ENCODE measurements at places on chromosomes 2 and 18. TPM values are rescaled to one million over a fixed set of nuclear protein-coding genes. Genes with fewer than 3 reads are reported as not detected.

DNA sequence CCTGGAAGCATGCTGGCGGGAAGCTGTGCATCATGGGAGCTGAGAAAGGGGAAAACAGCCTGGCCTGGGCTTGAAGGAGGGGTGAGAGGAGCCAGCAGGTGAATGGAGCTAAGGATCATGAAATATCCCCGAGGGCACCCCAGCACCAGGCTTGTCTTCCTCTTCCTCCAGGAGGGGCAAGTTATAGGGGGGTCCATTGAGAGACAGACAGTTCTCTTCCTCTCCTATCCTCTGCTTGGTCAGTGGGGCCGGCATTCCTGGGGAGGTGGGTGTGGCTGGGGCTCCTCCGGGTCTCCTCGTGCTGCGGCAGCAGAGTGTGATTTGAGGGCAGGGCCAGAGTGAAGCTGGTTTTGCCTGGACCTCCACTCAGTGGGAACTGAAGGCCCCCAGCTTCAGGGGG is 78.9 kb downstream of the LIPG start:
- H3K27ac ChIP-seq: no peak overlapping the region
- H3K27me3 ChIP-seq: no peaks in the 10 kb centered on the region
- H3K4me3 ChIP-seq: no peak overlapping the region
- no peak for DNase-seq

ANKZF1 gene
- total RNA-seq: 21.5 TPM

DNA sequence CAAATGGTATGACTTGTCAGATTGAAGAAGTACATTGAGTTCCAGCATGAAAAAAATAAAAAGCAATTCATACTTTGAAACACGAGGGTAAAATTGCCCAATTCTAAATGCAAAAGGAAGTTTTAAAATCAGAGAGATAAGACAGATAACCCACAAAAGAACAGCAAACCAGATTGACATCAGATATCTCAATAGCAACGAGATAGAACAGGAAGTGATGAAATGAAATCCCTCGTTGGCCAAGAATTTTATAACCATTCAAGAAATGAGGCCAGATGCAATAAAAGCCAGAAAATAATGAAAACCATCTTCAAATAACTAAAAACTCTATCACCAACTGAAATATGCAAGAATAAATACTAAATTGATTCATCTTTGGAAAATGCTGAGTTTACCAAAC is 172.8 kb downstream of the CD226 start:
- no peaks in the 10 kb centered on the region for H3K27me3 ChIP-seq
- DNase-seq: peak; percentile 10
- no peak overlapping the region for H3K4me3 ChIP-seq

DNA sequence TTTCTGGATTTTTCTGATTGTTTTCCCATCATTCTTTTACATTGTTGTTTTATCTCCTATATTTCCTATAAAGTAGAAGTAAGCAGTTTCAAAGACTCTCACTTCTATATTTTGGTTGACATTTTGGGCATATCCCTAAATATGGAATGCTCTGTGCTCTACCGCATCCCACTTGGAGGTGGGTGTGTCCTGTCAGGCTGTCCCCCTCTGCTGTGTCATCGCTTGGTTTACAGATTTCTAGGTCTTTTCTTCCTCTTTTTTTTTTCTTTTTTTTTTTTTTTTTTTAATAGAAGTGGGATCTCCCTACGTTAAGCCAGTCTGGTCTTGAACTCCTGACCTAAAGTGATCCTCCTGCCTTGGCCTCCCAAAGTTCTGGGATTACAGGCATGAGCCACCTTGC is 13.3 kb downstream of the DGKD start:
- H3K27me3 ChIP-seq: no peaks in the 10 kb centered on the region
- peaks cover 4% of the 10 kb centered on the region for H3K36me3 ChIP-seq
- DNase-seq: no peak
- H3K4me3 ChIP-seq: no peak overlapping the region
- H3K4me1 ChIP-seq: peaks cover 4% of the 10 kb centered on the region

DCDC2C gene
- total RNA-seq: 0.18 TPM

DNA sequence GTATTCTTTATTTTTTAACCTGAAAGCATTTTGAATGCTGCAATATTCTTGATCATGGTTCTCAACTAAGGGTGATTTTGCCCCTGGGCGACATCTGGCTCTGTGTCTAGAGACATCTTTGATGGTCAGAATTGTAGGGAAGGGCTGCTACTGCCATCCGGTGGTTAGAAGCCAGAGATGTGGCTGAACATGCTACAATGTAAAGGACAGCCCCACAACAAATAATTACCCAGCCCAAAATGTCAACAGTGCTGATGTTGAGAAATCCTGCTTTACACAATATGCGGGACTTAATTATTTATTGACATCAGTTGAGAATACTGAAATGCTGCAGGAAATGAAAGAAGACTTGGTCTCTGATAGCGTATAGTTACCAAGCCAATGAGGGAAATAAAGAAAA is 37.5 kb upstream of the SERPINB2 start:
- no peak overlapping the region for H3K27ac ChIP-seq
- H3K36me3 ChIP-seq: no peaks in the 10 kb centered on the region
- DNase-seq: no peak
- H3K27me3 ChIP-seq: no peaks in the 10 kb centered on the region
- H3K4me3 ChIP-seq: no peak overlapping the region
- no peaks in the 10 kb centered on the region for H3K4me1 ChIP-seq

SLC9A4 gene
- 0.04 TPM for total RNA-seq

DNA sequence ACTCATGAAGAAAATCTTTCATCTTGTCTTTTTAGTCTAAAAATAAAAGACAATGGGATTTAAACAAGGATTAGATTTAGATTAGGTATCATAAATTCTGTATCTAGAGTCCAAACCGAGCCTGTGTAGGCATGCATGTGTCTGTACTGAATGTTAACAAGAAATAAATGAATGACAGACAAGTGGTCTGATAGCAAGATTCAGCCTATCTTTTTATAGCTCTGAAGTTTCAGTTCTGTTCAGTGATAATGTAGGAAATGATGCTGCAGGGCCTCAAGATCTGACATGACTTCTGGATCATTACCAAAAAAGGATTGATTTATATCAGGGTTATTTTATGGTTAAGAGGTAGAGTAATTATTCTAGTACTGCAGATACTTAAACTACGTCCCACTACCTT is 137.0 kb upstream of the ATP5MC3 start:
- no peak overlapping the region for H3K27ac ChIP-seq
- H3K4me1 ChIP-seq: no peaks in the 10 kb centered on the region
- H3K4me3 ChIP-seq: no peak overlapping the region

DNA sequence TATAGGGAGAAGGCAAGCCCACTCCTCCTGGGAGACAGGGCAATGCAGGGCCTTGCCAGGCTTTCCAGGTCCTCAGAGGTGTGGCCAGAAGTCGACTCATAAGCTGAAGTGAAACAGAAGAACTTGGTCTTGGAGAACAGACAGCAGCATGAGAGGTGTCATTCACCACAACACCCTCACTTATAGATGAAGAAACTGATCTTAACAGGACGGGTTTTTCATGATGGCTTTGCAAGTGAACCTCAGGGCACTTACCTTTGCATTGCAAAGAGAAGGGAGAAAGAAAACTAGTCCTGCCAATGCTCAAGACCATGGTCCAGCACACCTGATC is 198.8 kb downstream of the CYRIA start:
- no peak overlapping the region for H3K27ac ChIP-seq
- no peak overlapping the region for H3K4me3 ChIP-seq
- H3K27me3 ChIP-seq: no peaks in the 10 kb centered on the region
- DNase-seq: no peak
- no peaks in the 10 kb centered on the region for H3K36me3 ChIP-seq

DNA sequence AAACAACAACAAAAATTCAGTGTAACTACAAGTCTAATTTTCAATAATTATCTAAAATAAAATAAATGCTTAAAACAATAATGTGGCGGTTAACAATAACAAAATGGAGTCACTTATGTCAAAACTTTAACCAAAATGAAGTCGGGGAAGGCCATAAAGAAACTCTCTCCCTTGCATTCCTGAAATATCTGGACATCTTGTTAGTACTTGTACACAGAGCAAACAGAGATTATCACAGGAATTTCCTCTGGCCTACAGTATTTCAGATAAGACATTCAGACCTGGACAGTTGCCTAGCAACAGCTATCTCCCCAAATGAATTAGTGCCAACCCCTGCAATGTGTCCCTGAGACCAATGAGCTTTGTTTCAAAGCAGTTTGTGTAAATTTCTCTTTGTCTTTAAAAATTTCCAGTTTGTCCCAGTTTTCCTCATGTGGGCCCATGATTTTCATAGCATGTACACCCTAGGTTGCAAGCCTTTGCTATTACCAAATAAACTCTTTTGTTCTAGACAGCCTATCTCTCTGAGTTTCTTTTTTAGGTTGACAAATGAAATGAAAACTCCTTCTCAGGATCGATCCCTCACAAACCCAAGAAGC is 68.6 kb downstream of the EXOC6B start:
- no peak overlapping the region for H3K4me3 ChIP-seq
- H3K27ac ChIP-seq: no peak overlapping the region
- no peaks in the 10 kb centered on the region for H3K36me3 ChIP-seq
- no peaks in the 10 kb centered on the region for H3K27me3 ChIP-seq

- H3K27ac ChIP-seq: no peak overlapping the region
- H3K4me1 ChIP-seq: peaks cover 17% of the 10 kb centered on the region
- no peak overlapping the region for H3K4me3 ChIP-seq
- no peak for DNase-seq
- no peaks in the 10 kb centered on the region for H3K36me3 ChIP-seq
Measured at GRCh38 chr18:48962252-48962993, 11.7 kb upstream of the SMAD7 start.

GRCh38 chr2:240956171-240956934 is 42.1 kb upstream of the SNED1 start:
- H3K4me1 ChIP-seq: peaks cover 72% of the 10 kb centered on the region
- no peak overlapping the region for H3K4me3 ChIP-seq
- H3K27ac ChIP-seq: no peak overlapping the region
- H3K27me3 ChIP-seq: peaks cover 25% of the 10 kb centered on the region

- no peak for DNase-seq
- H3K27ac ChIP-seq: peak overlapping the region; percentile 59
- H3K27me3 ChIP-seq: no peaks in the 10 kb centered on the region
- no peak overlapping the region for H3K4me3 ChIP-seq
- H3K36me3 ChIP-seq: no peaks in the 10 kb centered on the region
Measured at GRCh38 chr18:3610813-3611212, 160.8 kb downstream of the TGIF1 start.

GRCh38 chr2:233824373-233824772 is 30.0 kb downstream of the HJURP start:
- H3K4me3 ChIP-seq: no peak overlapping the region
- no peak for DNase-seq
- no peaks in the 10 kb centered on the region for H3K36me3 ChIP-seq

BCL11A gene
- 1.1 TPM for total RNA-seq

CLEC4F gene
- 0.09 TPM for total RNA-seq

- H3K27me3 ChIP-seq: no peaks in the 10 kb centered on the region
- no peak for DNase-seq
- H3K4me1 ChIP-seq: no peaks in the 10 kb centered on the region
- no peak overlapping the region for H3K4me3 ChIP-seq
- no peak overlapping the region for H3K27ac ChIP-seq
- no peaks in the 10 kb centered on the region for H3K36me3 ChIP-seq
Measured at GRCh38 chr2:14256890-14257289, 375.6 kb upstream of the LRATD1 start.

- H3K4me3 ChIP-seq: peak overlapping the region; percentile 75
- H3K36me3 ChIP-seq: no peaks in the 10 kb centered on the region
- peak; percentile 30 for DNase-seq
- H3K4me1 ChIP-seq: peaks cover 17% of the 10 kb centered on the region
- peak overlapping the region; percentile 92 for H3K27ac ChIP-seq
Measured at GRCh38 chr2:218782528-218782844, 539 bp downstream of the CYP27A1 start.

All from muscle of leg (tissue), 16 donors.